ENCODE measurements at places on chromosomes 3 and 15.

- no peak for DNase-seq
These were observed 4.1 kb downstream of the OR4F6 start for GRCh38 chr15:101807345-101807945.

GRCh38 chr3:122893754-122894668, 99.1 kb downstream of the SLC49A4 start:
- DNase-seq = no peak

DNA sequence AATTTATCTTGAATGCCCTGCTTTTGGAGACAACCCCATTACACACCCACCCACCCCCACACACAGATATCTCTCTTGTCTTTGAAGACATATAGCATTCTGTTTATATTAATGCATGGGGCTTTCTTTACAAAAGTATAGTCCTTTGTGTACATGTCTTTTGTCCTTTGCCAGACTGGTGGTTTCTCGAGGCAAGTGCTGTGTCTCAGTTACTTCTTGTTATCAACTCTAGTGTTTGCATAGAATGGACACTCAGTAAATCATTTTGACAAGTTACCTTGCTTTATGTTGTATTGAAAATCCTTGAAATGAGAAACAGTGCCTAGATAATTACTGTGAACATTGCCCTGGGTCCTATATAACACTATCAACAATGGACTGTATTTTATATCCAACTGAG, 33.9 kb downstream of the KBTBD8 start:
- DNase-seq = no peak

DNA sequence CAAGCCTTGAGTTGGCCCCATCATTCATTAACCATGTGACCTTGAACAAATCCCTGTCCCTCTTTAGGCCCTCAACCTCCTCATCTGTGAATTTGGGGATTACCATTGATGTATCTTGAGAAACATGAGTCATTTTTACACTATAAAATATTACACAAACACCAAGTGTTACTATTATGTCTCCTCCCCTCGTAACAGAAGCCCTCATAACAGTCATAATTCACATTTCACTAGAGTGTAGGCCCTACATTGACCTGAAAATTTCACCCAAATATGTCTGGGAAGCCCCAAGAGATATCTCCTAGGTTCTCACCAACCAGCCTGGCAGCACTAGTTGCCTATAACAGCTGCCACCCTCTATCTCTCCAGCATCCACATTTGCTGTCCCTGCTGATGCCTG, 15.8 kb upstream of the SLC6A1 start:
- no peak for DNase-seq

DNA sequence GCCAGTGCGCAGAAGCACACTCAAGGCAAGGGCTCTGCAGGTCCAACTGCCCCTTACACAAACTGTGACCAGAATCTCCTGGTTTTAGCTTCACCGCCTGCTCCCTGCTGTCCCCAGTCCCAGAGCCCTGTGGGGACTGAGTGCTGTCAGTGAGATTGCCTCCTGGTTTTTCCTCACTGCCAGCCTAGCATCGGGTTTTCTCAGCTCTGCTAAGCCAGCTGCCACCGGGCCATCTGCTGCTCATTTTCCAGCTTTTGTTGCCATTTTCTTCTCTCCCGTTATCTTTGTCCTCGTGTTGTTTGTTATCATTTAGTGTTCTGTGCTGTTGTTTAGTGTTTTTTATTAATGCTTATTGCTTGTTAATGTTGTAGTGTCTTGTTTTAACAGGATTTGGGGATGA, 79.5 kb upstream of the BLM start:
- no peak for DNase-seq

DNA sequence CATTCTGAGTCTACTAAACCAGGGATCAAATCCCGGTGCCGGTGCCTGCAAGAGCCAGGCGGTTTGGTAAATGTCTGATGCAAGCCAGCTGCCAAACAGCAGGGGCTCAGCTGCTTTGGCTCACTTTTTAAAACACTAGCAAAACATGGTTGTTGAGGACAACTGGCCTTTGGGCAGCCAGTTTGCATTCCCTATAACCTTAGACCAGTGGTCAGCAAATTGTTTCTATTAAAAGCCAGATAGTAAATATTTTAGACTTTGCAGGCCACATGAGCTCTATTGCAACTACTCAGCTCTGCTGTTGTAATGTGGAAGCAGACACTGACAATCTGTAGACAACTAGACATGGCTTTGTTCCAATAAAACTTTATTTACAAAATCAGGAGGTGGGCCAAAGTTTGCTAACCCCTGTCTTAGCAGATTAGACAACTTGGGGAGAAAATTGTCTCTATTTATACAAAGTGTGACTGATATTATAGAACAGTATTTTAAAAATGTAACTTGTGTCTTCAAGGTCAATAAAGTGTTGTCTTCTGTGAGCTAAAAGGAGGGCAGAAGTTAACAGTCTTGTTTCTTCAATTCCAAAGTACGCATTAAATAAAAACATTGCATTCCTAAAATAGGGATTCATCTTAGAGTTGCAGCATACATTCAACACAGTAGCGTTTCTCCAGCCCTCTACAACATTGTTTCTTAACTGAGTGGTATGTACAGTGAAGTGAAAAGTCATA, 67.6 kb downstream of the SSUH2 start:
- no peak for DNase-seq

Measured in activated T-cell treated with anti-CD3 and anti-CD28 coated beads, Interleukin-2, amount 50 U/mL, for 4 hours (primary cell).